ENCODE measurements at places on chromosomes 3 and 15. TPM values are rescaled to one million over a fixed set of nuclear protein-coding genes. Genes with fewer than 3 reads are reported as not detected.

DNA sequence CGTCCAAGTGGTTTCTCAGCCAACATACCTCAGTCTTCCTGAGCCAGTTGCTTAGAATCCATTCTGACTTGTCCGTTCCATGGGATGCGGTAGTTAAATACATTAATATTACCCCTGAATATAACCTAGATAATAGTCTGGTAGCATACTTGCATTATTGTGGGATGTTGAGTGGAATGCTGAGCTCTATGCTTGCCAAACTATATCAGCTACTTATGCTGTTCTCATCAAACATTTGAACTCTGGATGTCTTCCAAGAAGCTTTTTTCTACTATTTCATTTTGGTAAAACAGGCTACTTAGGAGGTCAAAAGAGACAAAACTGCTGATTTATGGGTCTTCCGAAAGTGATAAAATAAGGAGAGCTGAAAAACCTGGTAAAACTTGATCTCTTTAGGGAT, 429.5 kb downstream of the NAALADL2 start:
- no peak for DNase-seq

DNA sequence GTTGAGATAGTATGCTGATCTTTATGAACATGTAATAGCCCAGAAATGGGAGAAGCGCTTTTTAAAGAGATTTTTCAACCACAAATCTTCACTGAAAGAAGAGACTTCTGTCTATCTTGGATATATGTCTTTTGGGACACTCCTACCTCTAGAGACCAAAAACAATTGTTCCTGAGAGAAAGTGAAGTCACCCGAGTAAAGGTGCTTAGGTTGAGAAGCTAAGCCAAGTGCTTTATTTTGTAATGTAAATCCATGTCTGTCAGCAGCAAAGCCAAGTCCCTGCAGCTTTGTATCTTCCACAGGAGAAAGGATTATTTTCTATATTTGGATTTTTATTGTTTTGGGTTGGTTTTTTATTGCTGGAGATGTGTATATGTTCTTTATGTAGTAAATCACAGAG, 32.1 kb upstream of the B3GALNT1 start:
- DNase-seq, result no peak

- no peak for DNase-seq
These were observed 77.6 kb downstream of the ZNF385D start for GRCh38 chr3:21673393-21673792.

Gene C15orf62
- total RNA-seq, result 5.7 TPM

DNA sequence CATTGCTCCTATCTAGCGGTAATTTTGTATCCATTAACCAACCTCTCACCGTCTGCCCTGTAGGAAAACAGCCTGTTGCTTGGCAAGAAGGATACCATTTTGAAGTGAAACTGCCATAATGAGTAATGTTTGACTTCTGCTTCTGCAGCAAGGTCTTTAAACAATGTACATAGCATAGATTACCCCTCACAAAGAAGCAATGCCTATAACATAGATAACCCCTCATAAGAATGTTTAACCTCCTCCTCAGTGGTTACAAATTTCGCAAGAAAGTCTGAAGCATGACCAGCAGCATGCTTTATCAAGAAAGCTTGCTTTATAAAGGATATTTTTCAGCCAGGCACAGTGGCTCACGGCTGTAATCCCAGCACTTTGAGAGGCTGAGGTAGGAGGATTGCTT, 61.2 kb upstream of the MFGE8 start:
- DNase-seq, result no peak

GRCh38 chr15:100703032-100703578, 100.7 kb downstream of the ASB7 start:
- no peak for DNase-seq

DNA sequence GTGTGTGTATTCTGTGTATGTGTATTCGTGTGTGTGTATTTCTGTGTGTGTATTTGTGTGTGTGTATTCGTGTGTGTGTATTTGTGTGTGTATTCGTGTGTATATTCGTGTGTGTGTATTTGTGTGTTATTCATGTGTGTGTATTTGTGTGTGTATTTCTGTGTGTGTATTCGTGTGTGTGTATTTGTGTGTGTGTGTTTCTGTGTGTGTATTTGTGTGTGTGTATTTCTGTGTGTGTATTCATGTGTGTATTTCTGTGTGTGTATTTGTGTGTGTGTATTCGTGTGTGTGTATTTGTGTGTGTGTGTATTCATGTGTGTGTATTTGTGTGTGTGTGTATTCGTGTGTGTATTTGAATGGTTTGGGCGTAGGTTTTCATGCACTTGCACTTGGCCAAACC, 405.4 kb downstream of the SOX2 start:
- no peak for DNase-seq

GRCh38 chr15:83207009-83207659, 489 bp downstream of the HDGFL3 start:
- peak; percentile 28 for DNase-seq
